ENCODE measurements at places on chromosomes 5 and 9.

DNA sequence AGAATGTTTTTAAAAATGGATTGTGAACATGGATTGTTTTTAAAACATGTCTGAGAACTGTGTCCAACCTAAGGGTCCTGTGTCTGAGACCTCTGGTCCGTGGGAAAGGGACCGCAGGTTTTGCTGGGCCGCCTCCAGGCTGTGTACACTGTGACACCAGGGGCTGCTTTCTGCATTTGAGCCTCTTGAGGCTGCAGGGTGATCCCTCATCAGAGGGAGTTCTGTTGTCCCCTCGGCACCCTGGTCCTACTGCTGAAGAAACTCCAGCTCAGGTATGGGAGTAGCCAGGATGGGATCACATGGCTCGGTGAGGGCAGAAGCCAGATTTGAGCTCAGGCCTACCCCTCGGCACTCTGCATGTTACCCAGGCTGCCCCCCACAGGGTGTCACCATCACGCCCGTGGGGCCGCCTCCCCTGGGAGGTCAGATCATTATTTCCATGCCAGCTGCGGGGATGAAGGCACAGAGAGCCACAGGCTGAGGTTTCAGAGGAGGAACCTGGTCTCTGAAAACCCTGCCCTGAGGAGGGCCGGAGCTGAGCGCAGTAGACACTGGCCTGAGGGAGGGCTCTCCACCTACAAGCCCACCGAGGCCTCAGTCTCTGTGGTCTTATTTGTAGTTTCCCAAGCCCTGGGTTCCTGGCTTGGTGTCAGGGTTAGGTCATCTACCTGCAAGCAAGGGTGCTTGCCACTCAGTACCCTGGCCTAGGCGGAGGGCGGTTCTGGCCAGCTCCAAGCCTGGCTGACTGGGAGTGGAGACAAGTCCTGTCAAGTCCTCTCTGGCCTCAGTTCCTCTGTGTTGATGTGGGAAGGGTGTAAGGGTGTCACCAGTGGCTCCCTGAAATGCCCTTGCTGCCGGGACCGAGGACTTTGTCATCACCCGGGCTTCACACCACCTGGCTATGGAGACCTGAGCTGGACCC, 2.8 kb downstream of the PRR7 start:
- DNase-seq, result no peak

DNA sequence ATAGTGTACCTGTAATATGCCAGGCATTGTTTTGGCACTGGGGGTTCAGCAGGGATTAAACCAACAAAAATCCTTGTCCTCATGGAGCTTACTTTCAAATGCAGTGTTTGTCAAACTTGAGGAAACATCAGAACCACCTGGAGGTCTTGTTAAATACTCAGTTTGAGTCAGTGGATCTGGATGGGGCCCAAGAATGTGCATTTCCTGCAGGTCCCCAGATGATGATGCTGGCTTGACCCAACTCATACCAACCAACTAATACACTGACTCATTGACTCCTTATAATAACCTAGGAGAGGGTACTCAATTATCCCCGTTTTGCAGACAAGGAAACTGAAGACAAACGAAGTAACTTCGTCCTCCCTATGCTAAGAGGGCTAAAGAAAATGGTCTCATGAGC, 11.3 kb downstream of the WWC1 start:
- no peak for DNase-seq

- DNase-seq, result no peak
Measured at GRCh38 chr9:108467653-108468324, 388.0 kb downstream of the ACTL7B start.

DNA sequence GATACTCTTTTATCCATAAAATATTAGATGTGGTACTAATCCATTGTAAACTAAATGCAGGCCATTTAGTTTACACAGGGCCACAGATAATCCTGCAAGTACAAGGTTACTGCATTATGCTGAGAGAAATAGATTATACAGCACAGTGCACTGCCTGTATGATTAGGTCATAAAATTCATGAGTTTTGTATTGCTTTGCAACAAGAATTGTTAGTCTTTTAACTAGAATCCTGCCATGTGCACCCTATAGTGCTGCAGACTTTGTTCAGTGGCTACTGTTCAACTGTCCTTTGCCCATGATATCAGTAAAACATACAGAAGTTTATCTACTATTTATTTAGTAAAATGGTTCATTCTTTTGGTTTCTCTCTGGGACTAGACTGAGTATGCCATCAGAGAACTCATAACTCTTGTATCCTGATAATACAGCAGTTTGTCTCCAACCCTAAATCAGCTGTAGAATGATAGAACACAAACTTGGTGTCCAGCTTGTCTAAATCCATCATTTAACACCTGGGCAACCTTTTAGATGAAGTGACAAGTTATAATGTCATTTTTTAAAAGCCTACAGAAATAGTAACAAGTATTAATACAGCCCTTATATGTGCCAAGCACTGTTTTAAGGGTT, 291.2 kb downstream of the TMEM167A start:
- DNase-seq, result no peak

- no peak for DNase-seq
Measured at GRCh38 chr5:38346593-38346992, 88.2 kb downstream of the EGFLAM start.

- no peak for DNase-seq
Measured at GRCh38 chr5:97854871-97855762, 672.1 kb upstream of the RIOK2 start.

DNA sequence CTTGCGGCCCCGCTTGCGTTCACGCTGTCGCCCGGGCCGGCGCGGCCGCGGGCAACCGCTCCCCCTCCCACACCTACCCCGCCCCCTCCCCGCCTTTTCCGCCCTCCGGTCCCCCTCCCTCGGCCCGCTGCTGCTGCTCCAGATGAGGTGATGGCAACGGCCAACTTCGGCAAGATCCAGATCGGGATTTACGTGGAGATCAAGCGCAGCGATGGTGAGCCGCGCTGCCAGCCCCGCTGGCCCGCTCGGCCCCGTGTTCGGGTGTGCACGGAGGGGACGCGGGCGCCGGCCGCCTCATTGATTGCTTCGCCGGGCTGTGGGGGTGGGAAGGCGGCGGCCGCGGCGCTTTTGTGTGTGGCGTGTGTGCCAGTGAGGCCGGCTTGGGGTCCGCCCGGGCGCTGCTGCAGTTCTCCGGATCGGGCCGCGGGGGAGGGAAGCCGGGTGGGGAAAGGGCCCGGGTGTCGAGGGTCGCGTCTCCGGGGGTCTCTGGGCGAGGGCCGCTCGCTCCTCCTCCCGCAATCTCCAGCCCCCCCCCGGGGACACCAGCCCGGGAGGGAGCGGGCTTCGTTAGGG, 403 bp downstream of the KIF2A start:
- no peak for DNase-seq

GRCh38 chr9:129084087-129084486, 3.2 kb downstream of the DOLPP1 start:
- no peak for DNase-seq

All from activated T-helper 1 cell treated with Interleukin-2 at 50 U/mL for 16 hours (primary cell).